ENCODE measurements at places on chromosomes 6 and 20.

GRCh38 chr6:85129881-85130280, 320.0 kb upstream of the NT5E start:
- no peak for DNase-seq

DNA sequence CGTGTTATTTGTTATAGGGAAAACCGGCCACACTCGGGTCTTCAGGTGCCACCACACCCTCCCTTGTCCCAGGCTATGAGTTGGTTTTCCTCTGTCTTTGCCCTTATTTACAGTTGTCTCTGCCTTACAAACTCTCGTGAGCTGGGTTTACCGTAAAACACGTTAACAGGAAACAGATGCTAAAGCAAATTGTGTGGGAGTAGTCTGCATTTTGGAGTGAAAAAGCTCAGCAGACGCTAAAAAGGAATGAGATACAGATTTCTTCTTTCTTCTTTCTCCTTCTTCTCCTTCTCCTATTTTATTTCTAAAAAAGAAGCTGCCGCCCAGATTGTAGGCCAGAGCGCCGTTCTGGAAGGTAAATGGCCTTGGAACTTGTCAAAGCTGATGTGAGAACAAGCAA, 51.9 kb downstream of the APCDD1L start:
- no peak for DNase-seq

GRCh38 chr6:21341910-21342309, 251.6 kb upstream of the SOX4 start:
- DNase-seq, result no peak

- DNase-seq, result no peak
Measured at GRCh38 chr20:34343458-34344211, 19.4 kb upstream of the ITCH start.

DNA sequence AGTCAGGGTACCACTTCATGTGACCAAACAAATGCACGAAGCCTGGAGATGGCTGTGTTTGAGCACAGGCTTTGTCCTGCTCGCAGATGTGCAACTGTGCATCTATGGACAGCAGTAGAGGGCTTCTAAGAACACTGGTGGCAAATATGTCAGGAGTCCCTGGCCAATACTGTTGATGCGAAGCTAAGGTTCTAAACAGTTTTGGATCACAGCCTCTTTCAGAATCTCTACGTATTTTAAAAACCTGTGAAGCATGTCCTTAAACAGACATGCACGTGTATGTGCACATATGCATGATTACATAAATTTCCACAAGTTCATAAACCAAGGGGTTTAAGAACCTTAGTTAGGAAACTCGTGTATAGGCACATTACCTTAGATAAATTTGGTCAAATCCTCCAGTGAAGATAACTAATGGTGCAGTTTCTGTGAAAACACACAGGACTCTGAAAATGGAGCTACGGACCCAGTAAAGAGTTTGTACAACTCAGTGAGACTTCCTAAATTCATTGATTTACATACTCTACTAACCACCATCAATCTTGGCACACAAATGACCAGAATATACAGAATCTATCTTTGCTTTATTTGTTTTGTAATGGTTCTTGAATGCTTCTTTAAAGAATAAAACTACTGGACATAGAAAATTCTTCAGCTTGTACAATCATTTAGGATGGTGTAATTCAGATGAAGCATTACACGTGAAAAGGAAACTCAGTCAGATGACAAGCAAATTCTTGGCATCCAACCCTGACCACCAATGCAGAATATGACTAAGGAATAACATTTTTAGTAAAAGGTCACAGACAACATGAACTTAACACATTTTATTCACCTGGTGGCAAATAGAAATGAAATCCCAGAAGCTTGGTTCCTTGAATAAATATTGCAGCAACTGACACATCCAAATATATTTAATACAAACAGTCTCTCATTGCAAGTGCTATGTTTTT, 27.4 kb downstream of the KCNQ5 start:
- no peak for DNase-seq

- DNase-seq, result no peak
Measured at GRCh38 chr6:156866220-156867015, 89.2 kb downstream of the ARID1B start.

- DNase-seq, result no peak
Measured at GRCh38 chr20:23582293-23582692, 14.0 kb upstream of the CST9L start.

DNA sequence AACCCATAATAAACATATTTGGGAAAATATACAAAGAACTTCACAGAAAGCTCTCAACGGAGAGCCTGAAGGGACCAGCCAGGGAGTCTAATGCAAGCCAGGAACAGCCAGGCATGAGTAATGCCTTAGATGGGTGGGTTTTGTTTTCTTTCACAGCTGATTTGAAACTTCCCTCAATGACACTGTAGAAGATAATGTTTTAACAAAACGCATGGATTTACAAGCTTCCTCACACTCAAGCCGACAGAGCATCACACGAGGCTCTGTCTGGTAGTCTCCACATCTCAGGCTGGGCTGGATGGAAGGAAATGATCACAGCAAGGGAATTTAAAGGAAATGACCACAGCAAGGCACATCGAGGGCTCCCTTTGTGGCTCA, 113.9 kb downstream of the GMPR start:
- no peak for DNase-seq

DNA sequence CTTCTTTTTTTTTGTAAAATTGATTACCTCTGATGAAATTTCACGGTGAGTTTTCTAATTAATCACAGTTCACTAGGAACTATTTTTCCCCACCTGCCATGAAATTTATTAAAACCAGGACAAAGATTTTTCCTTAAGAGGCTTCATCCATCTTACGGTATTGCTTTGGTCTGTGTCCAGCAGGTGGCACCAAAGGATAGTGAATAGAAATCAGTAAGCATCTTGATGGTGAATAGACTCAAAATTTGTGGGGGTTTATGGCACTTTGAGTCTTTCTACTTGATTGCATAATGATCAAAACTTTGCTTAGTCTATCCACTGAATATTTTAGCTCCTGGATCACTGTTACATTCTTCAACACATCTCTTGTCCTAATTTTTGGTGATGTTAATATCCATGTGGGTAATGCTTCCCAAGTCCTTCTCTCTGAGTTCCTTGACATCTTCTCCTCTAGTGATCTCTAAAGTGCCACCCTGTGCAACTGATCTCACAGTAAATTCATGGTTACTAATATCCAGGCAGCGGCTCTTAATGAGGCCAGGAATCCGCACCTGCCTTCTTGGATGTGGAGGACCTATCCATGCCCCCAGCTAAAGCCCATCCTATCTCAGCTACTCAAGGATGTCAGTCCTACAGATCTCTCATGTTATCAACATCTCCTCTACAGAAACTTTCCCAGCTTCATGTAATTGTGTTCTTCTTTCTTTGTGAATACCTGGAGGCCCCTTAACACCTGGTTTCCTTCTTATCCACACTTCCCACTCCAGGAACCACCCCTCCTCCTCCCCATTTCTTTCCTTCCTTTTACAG, 54.5 kb downstream of the STMND1 start:
- DNase-seq, result peak; percentile 11

- DNase-seq, result no peak
Measured at GRCh38 chr6:111031151-111031550, 49.3 kb downstream of the RPF2 start.

DNA sequence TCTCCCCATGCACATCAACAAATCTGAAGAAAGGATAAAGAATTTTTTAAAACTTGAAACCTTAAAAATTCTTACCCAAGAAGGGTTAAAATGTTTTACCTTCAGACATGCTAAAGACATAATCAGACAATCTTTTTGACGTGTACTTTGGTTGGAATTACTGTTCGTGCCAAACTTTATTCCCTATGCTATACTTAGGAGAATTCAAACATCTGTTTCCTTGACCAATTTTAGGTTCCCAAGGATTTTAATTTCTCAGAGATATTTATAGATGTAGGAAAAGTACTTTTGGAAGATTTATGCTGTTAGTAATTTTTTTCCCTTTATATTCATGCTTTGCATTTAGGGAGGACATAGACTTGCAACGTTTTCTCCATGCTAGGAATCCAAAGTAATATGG, 108.4 kb downstream of the AFG1L start:
- DNase-seq, result no peak

- no peak for DNase-seq
Measured at GRCh38 chr6:5936140-5936539, 70.6 kb downstream of the NRN1 start.

GRCh38 chr20:52410182-52410647, 218.6 kb upstream of the ZFP64 start:
- no peak for DNase-seq

GRCh38 chr6:71033171-71033570, 76.3 kb upstream of the B3GAT2 start:
- no peak for DNase-seq

- DNase-seq, result peak; percentile 43
Measured at GRCh38 chr6:12012558-12013306, 620 bp downstream of the HIVEP1 start.

GRCh38 chr20:53224851-53225250, 252.7 kb downstream of the TSHZ2 start:
- DNase-seq, result no peak

DNA sequence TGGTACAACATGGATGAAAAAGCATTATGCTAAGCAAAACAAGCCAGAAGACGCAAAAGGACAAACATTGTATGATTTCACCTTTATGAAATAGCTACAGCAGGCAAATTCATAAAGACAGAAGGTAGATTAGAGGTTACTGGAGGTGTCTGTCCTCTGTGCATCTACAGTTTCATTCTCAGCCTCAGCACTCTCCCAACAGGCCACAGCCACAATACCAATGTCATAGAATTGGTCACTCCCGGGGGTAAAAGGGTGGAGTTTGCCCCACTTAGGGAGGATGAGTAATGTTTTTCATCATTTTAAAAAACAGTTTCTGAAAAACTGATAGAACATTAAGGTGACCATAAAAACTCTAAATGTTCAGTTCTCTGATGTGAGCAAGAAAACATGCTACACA, 17.2 kb upstream of the TMX4 start:
- DNase-seq, result no peak

GRCh38 chr20:14820771-14821170, 483.4 kb upstream of the FLRT3 start:
- DNase-seq, result no peak

- DNase-seq, result no peak
Measured at GRCh38 chr20:39873286-39873685, 815.8 kb downstream of the MAFB start.

GRCh38 chr6:105359419-105360370, 43.2 kb downstream of the PREP start:
- DNase-seq, result no peak

DNA sequence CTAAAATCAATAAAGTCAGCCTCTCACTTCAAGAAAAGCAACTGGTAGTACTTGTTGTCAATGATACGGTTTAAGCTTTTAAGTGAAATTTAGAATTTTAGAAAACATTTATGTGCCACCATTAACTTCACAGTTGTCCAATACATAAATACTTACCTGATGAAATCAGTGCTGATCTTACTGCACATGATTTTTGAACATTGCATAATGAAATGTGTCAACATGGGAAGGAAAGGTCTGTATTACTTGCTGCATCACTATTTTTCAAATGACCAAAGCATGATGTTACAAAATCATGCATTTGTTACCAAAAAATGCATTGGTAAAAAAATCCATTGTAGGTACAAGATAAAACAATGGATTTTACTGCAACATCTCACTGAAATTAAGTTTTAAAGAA, 284.3 kb downstream of the EPM2A start:
- no peak for DNase-seq

- no peak for DNase-seq
Measured at GRCh38 chr20:40612247-40612646, 76.8 kb downstream of the MAFB start.

DNA sequence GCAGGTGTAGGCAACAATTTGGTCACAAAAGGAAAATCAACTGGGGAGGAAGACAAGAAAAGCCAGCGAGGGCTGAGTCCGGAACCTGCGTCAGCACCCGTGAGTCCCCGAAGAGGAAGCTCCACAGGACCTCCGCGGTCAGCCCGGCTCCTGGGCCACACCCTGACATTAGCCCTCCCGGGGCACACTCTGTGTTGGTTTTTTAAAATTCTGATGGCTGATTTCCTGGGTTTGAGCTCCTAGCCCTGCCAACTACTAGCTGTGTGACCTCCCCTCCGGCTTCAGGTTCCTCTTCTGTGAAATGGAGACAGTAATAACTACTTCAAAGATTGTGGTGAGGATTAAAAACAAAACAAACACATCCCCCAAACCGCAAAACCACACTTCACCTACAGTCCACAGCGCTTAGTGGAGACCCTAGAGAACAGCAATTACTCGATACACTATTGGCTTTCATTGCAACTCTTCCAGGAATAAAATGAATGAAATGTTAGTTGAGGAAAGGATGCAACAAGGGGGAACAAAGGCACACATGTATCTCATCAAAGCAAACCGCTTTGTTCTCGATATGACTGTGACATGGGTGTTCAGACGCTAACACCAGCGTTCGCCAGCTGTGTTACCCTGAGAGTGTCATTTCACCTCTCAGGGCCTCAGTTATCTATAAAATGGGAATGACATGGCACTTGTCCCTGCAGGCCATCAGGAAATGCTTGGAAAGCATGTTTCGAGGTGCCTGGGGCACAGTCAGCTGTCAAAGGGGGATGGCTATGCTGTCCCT, 985 bp downstream of the ZBP1 start:
- DNase-seq, result no peak

GRCh38 chr20:22371843-22372242, 212.5 kb downstream of the FOXA2 start:
- no peak for DNase-seq

GRCh38 chr6:4169028-4169789, 33.8 kb upstream of the ECI2 start:
- no peak for DNase-seq

DNA sequence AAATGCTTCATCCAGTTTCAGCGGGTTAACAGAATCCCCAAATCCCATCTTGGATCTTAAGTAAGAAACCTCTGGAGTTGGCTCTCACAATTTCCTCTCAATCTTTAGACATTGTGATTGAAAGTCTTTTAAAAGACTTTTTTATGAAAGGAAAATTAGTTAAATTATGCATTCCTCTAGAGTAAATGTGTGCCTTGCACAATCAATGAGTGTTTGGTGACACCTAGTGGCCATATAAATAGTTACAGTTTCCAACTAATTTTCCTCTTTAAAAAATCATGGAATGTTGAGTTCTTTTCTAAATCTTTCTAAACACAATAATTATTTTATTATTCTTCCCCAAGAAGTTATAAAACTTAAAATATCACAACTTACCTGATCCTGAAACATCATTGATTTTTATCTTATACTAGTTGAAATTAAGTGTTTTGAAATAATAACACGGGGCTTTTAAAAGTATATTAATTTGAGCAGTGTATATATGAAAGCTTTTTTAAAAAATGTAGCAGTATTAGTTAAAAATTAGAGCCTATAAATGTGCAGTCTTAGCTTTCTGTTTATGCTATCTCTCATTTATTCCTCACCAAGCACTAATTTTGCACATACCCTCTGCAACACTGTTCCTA, 66.4 kb downstream of the PKHD1 start:
- no peak for DNase-seq

DNA sequence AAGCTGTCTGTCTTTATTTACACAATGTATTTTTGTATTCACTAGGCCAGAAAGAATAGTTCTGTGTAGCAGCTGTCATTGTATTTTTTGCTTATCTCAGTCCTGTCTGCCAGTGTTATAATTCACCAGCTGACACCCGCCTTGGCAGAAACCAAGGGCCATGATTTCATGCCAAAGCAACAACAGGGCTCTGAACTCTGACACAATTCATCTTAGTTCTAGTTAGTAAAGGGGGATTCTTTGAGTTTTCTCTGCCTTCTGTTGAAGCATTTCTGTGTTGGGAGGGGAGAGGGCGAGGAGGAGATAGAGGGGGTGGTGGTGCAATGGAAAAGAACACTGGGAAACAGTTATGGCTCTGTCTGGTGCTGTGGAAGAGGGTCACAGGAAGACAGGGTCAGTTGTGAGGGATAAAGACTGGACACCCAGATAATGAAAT, 684.6 kb upstream of the MARCKS start:
- DNase-seq, result peak; percentile 7
